ENCODE measurements at places on chromosomes 12 and 14.

DNA sequence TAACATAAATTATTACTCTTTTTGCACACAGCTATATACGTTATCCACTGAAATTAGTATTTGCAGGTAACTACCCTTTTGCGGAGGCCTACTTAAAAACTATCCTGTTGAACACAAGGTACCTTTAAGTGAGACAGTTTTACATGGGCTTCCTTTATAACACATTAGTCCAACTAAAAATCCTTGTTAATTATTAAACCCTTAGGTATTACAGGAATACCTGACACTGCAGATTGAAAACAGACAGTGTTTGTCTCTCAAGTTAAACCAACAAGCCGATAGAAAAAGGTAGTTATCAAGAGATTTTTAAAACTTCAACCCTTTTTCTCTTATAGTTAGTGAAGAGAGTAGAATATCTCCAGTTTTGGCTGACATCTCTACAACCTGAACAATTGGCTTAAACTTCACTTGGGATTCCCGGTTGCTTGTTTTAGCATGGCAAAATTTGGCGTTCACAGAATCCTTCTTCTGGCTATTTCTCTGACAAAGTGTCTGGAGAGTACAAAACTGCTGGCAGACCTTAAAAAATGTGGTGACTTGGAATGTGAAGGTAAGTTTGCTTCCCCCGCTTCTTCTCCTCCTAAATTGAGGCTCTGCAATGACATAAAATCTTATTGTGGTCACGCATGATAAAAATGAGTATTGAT lies at the start of gene MIA2:
Gene MIA2 (plus strand): TSS at position 236 of the 647 bp plus-strand sequence. CDS start 200 bp downstream, at position 436.
- DNase-seq: no peak

DNA sequence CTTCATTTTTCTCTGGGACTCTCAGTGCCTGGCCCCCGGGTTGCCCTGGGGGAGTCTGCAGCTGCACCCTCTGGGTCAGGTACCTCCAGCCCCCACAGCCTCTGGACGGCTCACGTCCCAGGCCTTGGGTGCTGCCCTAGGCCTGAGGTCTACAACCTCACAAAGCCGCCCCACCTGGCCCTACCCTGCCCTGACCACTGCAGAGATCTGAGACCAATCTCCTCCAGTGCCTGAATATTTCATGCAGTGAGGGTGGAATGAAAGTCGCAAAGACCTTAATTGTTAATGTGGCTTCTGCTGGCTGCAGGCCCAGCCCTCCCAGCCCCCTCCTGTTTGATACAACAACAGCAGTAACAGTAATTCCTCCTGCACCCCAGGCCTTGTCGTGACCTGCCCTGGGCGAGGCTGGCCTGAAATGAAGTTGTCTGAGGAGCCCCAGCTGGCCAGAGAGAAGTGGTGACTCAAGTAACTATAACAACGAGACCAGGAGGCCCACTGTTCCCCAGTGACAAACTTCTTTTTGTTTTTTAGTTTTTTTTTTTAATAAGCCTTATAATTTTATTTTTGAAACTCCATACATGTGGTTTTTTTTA lies 8.8 kb upstream of the CCDC85C start:
- peak; percentile 92 for DNase-seq

GRCh38 chr14:106218174-106218573 lies 691.8 kb downstream of the TMEM121 start:
- DNase-seq: no peak

DNA sequence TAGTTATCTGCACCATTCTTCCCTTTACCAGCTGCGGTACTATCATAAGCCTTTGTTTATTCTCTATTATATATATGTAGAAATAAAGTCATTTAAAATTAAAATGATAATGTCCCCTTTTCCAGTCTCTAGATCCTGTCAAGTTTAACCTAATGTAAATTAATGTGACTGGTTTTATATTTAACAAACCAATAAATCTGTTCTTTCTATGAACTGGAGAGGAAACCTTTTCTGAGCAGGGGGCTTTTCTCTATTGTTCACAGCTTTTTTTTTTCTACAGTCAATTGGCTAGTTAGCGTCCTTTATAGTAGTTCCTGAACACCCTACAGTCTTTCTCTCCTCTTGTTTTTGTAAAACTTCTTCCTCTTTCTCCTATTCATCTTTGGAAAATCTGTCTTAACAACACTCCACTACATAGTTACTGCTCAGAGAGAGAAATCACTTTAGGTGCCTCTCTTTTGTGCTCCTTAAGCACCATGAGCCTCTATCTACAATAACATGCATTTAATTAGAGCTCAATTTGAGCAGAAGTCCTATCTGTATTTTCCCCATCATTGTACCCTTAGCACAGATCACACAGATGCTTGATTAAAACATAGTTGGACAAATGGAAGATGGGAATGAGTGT lies 332.6 kb upstream of the SYT1 start:
- DNase-seq: no peak

GRCh38 chr12:109767991-109768900 lies 54.6 kb downstream of the FAM222A start:
- no peak for DNase-seq

- DNase-seq: peak; percentile 9
Observed at GRCh38 chr12:131054345-131055092, 100.8 kb downstream of the ADGRD1 start.

GRCh38 chr12:88574278-88574677 lies 6.0 kb downstream of the KITLG start:
- no peak for DNase-seq

DNA sequence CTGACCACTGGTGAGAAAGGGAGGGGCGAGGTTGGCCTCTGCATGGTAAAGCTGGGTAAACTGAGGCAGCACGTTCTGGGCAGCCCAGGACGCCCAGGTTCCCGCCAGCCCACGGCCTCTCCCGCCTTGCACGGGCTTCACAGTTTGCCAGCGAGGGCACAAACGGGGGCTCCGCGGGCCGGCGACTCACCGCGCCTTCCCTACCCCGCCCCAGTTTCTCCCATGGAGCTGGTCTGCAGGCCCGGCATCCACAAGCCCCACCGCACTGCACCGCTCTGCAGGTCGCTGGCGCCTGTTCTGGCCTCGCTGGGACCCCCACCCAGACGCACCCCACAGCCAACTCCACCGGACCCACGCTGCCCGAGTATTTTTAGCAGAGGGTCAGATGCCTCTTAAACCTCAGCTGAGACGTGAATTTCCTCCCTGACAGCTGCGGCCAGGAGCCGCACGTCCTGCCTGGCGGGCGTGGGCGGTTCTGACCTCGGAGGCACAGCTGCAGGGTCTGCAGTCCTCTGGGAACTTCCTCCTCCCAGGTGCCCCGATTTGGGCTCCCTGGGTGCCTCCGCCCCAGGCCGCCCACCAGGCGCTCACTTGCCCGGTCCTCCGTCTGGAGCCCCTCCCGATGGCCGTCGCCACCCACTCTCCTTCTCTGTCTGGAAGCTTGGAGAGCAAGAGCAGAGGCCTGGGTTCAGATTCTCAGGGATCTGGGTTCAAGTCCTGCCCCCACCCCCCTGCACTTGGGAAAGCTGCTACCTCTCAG lies 29.5 kb upstream of the INF2 start:
- DNase-seq: peak; percentile 52

DNA sequence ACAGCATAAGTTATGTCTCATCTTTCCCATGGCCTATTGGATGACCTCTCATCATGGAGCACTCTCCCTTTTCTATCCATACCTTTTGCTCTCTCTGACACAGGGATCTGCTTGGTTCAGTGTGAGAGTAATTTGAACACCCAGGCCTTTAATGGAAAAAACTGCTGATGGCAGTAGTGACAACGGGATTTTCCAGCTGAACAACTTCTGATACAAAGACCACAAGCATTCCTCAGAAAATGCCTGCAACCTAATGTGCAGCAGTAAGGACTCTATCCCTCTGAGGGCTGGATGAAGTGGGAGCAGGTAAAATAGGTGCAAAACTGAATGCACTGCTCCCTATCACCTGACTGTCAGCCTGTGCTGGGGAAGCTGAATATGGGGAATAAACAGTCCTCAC lies 51.0 kb downstream of the KANSL2 start:
- DNase-seq: no peak

DNA sequence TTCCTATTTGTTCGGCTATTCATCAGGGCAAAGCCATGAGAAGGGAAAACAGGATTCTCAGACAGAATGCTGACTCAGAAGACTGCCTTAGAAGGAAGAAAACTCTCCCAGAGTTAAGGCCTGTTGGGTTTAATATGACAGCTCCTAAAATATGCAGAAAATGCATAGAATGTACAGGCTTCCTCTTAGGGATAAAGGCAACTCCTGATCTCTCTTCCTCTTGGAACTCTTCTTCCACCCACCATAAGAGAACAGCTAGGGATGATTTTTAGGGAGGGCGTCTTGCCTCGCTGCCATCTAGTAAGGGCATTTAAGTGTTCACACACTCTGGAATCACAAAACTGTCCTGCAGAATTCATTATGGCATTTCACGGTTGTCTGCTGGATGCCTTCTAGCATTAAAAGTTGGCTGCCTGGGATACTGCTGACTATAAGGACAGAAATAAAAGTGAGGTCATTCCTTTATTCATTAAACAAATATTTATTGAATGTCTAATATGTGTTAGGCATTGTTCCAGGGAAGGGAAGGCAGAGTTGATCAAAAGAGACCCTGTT lies 73.7 kb downstream of the DCAF5 start:
- no peak for DNase-seq

DNA sequence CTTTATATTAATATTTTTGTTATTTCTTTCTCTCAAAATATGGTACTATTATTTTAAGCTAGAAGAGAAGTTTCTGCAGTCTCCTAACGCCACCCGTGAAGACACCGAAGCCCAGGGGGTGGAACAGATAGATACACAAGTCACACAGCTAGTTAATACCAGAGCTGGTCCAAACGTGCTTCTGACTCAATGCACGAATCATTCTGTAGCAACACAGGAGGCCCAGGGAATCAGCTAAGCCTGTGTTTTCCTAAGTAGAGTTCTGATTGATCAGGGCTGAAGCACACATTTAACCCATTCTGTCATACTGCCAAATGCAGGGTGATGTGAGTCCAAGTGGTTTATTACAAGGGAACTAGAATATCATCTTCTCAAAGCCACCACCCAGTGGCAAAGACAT lies 116.9 kb upstream of the PWP1 start:
- no peak for DNase-seq

- DNase-seq: no peak
Observed at GRCh38 chr12:130933269-130933995, 20.3 kb upstream of the ADGRD1 start.

DNA sequence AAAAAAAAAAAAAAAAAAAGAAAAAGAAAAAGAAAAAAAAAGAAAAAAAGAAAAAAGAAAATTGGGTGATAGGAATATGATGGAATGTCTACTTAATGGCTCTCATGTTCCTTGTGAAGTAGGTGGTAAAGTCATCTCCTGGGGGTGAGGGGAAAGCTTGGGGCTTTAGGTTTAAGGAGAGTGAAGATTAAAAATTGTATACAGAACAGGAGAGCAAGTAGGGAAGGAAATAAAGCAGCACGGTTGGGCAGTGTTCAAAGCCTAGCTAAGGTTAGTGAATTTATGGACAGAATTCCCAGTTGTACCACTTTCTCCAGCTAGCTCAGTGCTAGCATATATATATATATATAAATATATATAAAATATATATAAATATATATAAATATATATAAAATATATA lies 40.0 kb upstream of the SLC2A13 start:
- DNase-seq: no peak

DNA sequence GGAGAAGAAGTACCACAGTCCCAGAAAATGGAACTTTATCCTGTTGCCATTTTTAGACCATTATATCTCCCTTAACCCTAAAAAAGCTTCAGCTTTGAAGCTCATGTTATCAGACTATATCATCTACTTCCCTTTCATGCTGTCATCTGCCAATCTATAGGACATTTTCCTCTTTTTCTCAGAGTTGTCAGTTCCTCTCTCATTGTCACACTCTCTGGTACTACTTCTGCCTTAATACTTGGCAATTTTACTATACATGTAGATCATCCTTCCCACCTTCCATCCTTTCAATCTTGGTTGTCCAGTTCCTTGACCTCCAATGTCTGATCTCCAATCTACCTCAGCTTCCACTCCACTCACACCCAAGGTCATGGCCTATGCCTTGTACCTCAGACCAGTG lies 57.4 kb downstream of the SLC15A5 start:
- DNase-seq: no peak

DNA sequence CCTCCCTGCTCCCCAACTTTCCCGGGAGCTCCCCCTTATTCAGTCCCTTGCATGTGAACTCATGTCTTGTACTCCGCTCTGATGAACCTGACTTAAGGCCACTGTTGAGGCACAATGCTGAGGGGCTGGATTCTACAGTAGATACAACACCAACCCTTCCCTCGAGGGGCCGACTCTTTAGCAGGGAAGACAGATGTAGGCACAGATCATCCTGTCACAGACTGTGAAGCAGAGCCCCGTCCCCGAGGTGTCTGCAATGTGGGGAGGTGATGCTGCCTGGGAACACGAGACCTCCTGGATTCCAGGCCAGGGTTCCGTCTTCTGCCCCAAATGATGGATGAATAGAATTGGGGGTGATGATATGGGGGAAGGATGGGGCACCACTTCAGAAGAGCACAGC lies 175.1 kb downstream of the CHST11 start:
- peak; percentile 34 for DNase-seq

DNA sequence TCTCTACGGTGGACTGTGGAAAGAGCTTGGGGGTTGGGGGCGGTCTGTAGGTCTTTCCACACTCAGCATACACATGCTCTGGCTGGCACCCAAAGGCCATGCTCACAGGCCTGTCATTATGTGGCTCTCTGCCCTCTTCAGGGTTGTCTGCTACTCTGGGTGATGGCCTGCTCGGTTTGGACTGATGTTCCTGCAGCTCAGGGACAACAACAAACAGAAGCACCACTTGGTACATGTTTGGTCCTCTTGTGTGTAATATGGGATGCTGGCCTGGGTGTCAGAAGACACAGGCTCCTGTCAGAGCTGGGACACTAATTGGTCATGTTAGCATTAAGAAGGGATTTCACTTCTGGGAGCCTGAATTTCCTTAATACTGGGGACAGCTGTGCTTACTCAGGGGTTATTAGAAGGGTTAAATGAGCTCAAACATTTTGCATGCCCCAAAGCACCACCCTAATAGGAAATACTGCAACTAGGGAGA lies 32.7 kb upstream of the SELPLG start:
- no peak for DNase-seq

DNA sequence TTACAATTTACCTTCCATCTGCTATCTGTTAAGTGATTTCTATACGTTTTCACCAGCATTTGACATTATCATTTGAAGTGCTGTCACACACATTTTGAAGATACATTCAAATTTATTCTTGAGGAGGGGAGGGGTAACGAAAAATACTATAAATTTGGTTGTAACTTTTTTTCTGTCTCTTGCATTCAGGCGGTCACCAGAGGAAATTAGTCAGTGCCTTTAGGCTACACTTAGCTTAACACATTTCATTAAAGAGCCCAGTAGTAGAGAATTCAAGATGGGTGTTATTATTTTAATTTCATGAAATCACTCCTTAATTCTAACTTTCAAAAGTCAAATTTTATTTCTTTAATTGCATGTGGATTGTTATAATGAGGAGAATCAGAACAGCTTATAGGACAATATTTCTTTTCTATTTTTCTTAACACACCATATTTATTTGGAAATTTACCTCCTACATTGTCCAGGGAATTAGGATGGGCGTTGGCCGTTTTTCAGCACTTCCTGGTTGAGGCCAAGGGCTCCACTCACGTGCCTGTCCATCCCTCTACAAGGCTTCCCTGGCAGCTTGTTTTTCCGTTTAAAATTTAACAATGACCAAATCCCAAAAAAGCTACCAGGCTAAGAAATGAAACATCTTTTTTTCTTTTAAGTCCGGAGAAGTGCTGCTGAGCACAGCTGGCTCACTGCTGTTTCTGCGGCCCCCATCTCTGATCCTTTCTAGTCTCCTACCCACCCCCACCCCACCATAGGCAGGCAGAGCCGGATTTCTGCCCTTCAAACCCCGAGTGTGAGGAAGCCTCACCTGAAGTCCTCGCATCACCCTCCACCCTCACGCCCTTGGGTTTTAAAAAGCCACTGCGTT lies 1.1 kb upstream of the FAR2 start:
- no peak for DNase-seq
